NCI-H526 (cell line): ENCODE measurements at places on chromosomes 13 and 19.

- DNase-seq = peak; percentile 85
Observed at GRCh38 chr13:97934590-97934989, 18.9 kb upstream of the IPO5 start.

- no peak for DNase-seq
Observed at GRCh38 chr19:34832581-34833112, 59.6 kb upstream of the ZNF599 start.

GRCh38 chr13:49374585-49375290 lies 69.1 kb downstream of the CAB39L start:
- DNase-seq = no peak

- DNase-seq = peak; percentile 70
Observed at GRCh38 chr19:46786236-46787039, 2.0 kb downstream of the SLC1A5 start.

DNA sequence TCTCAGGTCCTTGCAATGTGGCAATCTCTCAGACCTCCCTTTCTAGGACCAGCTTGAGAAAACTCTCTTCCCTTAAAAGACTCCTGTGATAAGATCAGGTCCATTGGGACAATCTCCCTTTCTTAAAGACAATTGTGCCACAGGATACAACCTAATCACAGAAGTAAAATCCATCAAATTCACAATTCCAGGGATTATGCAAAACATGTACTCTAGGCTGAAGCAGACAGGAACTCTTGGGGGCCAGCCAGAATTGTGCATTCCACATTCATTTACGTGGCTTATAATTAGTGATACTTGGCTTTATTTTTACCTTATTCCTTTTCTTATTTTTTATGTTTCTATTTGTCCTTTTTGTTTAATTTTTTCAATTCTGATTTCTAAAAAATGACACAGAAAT lies 257.9 kb downstream of the KLF12 start:
- no peak for DNase-seq

GRCh38 chr13:32504263-32504662 lies 34.3 kb downstream of the N4BP2L2 start:
- DNase-seq = no peak

DNA sequence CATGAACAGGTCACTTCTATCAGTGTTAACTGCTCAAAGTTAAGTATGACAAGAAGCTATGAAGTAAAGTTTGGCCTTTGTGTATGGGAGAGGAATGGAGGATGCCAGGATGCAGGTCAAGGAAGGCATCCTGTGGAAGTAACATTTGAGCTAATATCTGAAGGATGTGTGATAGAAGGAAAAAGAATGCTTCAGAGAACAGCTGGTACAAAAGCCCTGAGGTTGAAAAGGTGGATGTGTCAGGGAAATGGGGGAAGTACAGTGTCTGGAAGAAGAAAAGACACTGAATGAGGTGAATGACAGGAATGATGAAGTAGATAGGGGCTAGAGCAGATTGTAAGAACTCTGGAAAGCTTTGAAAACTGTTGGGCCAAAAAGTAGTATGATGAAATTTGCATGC lies 67.1 kb downstream of the ZNF91 start:
- DNase-seq = no peak

GRCh38 chr19:38228491-38229439 lies 4.7 kb upstream of the DPF1 start:
- no peak for DNase-seq

DNA sequence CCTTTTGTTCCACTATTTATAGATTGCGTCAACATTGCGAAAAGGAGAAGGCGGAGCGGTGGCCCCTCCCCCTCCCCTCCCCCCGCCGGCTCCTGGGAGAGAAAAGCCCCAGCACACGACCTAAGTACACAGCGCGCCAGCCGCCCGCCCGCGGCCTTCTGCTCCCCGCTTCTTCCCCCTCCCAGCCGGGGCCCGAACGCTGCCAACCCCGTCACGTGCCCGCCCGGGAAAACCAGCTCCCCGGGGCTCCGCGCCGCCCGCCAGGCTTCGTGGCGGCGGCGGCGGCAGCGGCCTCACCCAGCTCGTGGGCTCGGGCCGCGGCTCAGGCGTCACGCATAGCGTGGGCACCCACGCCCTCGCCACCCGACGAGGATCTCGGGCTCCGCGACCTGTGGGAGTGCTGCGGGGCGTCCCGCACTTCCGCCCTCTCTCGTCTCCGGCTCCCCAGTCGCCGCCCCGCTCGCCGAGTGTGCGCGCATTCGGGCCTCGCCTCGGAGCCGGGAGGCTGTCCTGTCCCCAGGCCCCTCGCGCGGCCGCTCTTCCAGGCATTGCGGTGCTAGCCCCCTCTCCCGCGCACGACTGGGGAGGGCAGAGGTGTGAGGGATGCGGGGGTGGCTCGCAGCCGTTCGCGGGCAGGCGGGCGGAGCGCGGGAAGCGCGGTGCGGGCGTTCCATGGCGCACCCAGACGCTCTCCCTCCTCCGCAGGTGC lies 110.5 kb downstream of the KCNRG start:
- peak; percentile 98 for DNase-seq

DNA sequence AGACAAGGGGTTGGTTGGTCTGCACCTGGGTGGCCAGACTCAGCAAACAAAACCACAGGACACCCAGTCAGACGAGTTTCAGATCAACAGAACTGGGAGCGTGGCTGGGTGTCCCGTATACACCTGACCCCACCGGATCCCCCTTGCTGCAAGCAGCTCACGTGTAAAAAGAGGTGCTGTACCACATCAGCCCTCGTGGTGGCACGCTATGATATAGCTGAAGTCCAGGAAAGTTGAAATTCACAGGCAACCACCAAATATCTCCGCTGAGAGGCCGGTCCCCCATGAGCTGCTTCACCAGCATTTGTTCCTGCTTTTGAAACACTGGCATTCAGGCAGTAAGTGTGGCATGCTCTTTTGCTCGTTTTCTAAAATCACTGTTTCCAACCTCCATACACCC lies 92.3 kb downstream of the TUBA3C start:
- peak; percentile 65 for DNase-seq

GRCh38 chr13:78587395-78587794 lies 16.0 kb downstream of the POU4F1 start:
- DNase-seq = no peak

DNA sequence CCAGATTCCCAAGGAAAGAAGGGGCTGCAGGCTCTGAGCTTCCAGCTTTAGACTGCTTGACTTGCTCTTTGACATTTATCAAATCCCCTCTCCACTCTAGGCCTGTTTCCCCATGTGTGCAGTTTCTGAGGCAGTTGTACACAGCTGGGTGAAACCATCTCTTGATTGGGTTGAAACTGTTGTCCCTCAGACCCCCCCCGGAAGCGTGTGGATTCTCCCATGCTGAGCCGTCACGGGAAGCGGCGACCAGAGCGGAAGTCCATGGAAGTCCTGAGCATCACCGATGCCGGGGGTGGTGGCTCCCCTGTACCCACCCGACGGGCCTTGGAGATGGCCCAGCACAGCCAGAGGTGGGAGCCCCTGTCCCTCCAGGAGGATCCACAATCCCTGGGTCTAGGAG lies 19.7 kb downstream of the BRSK1 start:
- DNase-seq = no peak

- no peak for DNase-seq
Observed at GRCh38 chr19:4267101-4267900, 11.8 kb upstream of the SHD start.

DNA sequence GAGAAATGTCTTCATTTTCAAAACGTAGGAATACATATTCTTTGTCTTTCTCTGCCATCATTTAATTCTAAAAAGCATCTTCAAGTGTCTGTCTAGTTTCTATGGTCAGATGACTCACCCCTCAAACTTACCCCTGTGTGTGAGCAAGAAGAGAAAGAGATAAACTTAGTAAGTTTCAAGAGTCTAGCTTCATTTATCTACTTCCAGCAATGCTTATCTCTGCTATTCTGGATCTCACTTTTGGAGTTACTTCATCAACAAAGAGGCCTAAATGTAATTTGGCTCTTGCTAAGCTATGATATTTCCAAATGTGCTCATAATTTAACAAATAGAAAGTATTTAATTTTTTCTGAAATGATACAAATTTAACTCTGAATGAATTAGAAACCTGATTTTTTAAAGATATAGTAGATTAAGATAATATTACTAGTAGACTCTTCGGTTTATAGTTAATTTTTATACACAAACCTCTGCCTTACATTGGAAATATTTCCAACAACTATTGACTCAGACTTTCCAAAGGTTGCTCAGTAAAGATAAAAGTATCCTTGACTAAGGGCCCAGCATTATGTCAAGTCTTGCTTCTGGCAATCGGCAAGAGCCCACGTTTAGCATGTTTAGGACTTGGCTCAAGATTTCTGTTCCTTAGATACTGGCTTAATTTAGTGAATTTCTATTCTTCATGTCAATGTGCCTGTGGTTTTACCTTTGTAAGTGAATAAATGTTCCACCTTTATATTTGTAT lies 1511.0 kb upstream of the SLC10A2 start:
- no peak for DNase-seq

- no peak for DNase-seq
Observed at GRCh38 chr19:14003251-14004055, 2.7 kb downstream of the RFX1 start.

- DNase-seq = no peak
Observed at GRCh38 chr19:15587663-15588062, 27.4 kb upstream of the CYP4F8 start.

DNA sequence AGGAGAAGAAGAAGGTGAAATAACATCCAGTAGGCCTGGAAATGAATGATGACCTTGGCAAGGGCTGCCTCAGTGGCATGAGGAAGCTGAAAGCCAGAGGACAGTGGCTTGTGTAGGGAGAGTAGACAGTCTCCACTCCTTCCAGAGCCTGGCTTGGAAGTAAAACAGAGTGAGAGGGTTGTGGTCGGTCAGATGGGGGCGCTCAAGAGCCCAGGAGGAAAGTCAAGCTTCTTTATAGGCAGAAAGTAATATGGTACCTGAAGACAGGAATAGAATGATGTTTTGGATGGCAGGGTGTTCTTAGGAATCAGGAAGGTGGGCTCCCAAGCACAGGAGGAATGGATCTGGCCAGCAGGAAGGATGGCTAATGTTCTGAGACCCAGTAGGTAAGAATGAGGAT lies 75.1 kb upstream of the TSC22D1 start:
- no peak for DNase-seq

GRCh38 chr13:96181911-96182310 lies 92.0 kb downstream of the HS6ST3 start:
- no peak for DNase-seq

DNA sequence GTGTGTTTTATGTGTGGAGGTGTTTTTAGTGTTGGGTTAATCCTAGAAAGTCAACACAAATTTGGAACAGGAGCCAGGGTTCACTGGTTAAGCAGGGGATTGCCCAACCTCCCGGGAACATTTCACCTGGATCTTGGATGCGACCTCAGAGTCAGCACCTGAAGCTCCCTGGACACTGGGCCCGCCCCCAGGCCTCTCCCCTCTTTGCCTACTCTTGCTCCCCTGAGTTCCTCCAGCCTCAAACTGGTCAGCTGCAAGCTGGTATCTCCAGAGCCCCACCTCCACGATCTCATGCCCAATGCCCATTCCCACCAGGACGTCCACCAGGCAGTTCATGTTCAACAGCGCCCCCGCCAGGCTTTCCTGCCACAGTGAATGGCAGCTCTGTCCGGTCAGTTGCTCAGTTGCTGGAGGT lies 9.7 kb downstream of the HSD17B14 start:
- no peak for DNase-seq

DNA sequence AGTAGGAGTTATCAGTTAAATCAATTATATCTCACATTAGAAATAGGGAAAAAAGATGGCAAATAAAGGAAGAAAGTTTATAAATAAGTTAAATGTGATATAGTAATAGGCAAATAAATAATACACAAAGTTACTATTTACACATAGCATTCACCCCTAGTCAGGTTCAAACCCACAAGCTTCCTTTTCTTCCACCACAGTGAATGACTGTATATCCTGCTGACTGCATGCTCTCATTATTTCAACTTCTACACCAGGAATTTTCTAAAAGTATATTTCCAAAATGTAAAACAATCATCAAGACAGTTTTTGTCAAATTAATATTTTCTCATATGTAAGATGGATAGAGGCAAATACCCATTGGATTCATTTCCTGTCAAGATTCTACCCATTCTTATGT lies 548.6 kb upstream of the SLITRK5 start:
- no peak for DNase-seq

GRCh38 chr13:106213028-106213757 lies 322.3 kb downstream of the EFNB2 start:
- no peak for DNase-seq

- peak; percentile 35 for DNase-seq
Observed at GRCh38 chr13:94827566-94827965, 115.2 kb upstream of the SOX21 start.

- no peak for DNase-seq
Observed at GRCh38 chr13:24892829-24893228, 128.9 kb downstream of the RNF17 start.

- no peak for DNase-seq
Observed at GRCh38 chr13:112718318-112718717, 28.5 kb downstream of the ATP11A start.

DNA sequence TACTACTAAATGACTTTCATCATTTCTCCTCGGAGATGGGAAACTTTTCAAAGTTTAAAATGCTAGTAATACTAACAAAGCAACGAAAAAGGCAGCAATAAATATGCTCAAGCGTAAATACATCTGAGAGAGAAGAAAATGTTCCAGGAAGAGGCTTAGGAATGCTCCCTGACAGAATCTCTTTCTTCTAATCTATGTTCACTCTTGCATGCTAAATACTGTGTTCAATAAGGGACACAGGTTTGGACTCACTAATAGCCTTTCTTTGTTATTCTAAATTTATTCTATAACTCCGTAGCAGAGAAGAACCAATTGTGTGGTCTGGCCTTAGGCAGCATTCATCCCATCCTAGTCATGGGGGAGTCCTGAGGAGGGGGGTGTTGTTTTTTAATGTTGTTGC lies 823.0 kb downstream of the PCDH9 start:
- no peak for DNase-seq

DNA sequence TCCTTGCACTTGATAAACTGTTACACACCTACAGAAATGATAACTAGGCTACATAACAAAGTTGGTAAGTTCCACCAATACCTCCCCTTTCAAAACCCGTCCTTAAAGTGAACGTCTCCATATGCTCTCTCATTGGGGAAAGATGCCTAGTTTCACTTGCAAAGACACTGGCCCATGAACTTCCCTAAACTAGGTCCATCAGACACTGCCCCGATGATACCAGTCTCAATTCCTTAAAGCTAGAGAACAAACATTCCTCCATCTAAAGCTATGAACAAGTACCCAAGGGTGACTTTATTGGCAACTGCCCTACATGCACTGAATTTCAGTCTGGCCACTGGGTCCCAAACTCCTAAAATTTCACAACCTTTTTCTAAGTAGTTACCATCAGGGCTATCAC lies 39.9 kb downstream of the FOXO1 start:
- DNase-seq = no peak

- DNase-seq = no peak
Observed at GRCh38 chr13:25616674-25617073, 244.9 kb downstream of the ATP8A2 start.
